ENCODE measurements at places on chromosomes 7 and 10.

DNA sequence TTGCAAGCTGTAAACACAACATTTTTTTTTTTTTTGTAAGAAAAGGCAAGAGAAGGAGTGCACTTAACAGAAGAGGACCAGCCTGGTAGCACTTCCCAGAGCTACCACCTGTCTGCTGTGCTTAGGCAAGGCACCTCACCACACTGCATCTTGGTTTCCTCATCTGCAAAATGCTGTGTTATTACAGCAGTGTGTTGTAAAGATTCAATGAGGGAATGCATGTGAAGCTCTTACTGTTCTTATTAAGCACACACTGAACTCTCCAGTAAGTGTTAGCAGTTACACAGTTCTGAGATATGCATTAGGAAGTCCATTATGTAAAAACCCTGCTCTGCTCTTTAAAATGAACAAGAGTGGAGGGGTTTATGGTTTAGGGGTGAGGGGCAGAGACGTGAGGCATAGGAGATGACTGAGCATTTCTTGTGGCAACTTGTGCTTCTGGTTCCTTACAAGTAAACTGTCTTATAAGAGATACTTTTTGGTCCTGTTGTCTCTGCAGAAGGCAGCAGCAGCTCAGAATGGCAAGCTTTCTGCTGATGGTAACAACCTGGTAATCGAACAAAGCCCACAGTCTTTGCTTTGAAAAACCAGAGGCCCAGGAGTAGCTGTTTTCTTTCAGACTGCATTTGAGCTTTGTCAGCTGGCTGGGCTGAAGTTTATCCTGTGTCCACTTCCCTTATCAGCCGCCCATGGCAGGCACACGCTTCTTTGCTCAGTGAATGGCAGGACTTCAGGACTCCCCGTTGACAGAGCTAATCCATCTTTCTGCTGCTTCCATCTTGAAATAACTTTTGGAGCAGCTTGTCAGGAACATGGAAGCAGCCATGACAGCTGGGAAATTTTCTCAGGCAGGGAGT is 98.8 kb upstream of the BMPER start:
- DNase-seq, result no peak

DNA sequence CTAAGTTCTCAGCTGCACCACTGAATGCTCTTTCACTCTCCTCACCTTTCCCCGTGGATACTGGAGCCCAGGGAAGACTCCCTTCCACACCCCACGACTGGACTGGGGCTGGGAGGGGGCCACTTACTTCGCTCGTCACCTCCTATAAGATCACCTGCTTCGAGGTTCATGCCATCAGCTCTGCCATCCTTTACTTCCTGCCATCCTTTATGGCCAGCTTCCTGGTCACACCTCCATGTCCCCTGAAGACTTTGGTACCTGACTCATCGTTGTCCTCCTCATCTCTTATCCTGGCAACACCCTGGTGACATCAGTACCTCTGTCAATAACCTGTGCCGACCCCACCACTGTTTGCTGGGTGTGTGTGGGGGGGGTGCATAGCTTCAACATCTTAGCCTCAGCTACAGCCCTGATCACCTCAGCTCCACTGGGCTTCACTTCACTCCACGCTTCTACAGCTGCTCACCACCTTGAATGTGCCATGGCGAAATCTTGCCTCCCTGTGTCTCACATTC is 8.7 kb upstream of the VDAC2 start:
- no peak for DNase-seq

GRCh38 chr7:111172564-111173257 is 81.8 kb downstream of the LRRN3 start:
- DNase-seq, result no peak

DNA sequence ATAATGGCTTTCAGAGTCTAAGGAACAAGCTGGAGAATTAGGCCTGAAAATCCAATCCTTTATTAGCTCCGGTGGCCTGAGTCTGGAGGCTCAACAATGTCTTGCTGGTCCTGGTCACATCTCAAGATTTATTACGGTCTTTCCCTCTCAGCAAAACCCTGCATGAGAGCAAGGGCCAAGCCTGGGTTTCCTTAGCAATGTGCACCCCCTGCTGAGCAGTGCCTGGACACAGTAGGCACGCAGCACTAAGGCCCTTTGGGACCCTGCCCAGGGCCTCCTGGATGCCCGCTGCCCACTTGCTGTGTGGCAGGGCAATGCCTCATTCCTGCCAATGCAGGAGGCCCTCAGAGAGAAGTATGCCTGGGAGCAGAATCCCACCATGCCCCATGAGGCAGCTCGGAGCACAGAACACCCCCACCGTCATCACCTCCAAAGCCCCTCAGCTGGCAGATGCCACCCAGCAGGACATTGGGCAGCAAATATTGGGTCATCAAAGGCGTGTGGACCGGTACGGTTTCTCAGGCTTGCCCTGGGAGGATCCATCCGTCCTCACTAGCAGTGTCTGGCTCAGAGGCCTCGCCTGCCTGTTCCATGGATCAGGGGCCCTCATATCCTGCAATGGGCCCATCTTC is 156.4 kb downstream of the OAT start:
- no peak for DNase-seq

GRCh38 chr7:101681170-101682007 is 52.3 kb upstream of the MYL10 start:
- peak; percentile 33 for DNase-seq

DNA sequence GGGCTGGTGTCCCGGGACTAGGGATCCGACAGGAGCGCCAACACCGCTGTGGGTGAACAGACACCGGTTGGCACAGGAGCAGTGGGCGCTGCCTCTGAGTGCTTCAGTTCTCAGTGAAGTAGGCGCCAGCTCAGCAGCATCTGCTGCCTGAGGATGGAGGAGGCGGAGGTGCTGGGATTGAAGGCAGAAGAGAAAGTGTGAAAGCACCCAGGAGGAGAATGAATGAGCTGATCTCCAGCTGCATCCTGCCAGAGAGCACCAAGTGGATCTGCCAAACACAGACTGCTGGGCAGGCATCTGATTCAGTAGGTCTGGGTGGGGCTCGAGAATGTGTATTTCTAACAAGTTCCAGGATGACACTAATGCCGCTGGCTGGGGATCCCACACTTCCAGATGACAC is 74.5 kb downstream of the LANCL2 start:
- DNase-seq, result no peak

GRCh38 chr7:8117195-8117594 is 144.8 kb downstream of the ICA1 start:
- DNase-seq, result no peak

- no peak for DNase-seq
Measured at GRCh38 chr7:54722026-54722425, 37.0 kb downstream of the SEC61G start.

- no peak for DNase-seq
Measured at GRCh38 chr7:134737566-134738345, 41.7 kb upstream of the CALD1 start.

- no peak for DNase-seq
Measured at GRCh38 chr10:22599048-22599561, 115.3 kb downstream of the PIP4K2A start.

- DNase-seq, result no peak
Measured at GRCh38 chr7:28516390-28517172, 104.3 kb downstream of the CREB5 start.

DNA sequence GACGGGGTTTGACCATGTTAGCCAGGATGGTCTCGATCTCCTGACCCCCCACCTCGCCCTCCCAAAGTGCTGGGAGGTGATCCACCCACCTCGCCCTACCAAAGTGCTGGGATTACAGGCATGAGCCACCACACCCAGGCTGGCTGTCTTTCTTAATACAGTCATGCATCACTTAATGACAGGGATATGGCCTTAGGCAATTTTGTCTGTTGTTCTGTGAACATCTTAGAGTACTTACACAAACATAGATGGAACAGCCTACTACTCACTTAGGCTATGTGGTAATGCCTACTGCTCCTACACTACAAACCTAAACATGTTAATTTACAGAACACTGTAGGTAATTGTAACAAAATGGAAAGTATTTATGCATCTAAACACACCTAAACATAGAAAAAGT is 106.6 kb upstream of the KCNMA1 start:
- no peak for DNase-seq

DNA sequence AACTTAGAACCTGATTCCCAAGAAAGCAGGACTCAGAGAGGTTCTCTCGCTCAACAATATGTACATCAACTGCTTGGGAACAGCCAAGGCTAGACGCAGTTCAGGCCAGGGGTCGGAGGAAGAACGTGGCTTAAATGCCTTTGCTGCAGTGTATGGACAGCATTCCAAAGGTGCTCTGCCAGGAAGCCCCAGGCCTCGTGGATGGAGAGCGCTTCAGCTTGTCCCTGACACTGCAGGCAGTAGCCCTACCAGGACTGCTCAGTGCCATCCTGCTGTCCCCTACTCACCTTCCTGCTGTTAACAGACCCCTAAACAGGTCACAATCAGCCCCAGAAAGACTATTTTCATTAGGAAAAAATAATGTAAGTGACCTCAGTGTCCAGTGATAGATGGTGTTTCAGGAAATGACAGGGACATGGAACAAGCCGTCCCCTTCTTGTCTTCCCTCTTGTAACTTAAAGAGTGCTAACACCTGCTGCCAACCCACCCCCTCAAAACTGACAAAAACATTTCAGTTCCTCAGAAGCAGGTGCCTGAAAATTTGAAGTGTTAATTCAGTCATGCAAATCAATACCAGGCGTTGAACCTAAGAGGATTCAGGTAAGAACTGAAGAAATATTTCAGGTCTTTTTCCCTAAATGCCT is 16.5 kb downstream of the CREB3L2 start:
- no peak for DNase-seq

GRCh38 chr7:36348256-36348655 is 41.4 kb upstream of the ANLN start:
- DNase-seq, result no peak

- DNase-seq, result no peak
Measured at GRCh38 chr10:22832066-22832602, 95.7 kb upstream of the ARMC3 start.

DNA sequence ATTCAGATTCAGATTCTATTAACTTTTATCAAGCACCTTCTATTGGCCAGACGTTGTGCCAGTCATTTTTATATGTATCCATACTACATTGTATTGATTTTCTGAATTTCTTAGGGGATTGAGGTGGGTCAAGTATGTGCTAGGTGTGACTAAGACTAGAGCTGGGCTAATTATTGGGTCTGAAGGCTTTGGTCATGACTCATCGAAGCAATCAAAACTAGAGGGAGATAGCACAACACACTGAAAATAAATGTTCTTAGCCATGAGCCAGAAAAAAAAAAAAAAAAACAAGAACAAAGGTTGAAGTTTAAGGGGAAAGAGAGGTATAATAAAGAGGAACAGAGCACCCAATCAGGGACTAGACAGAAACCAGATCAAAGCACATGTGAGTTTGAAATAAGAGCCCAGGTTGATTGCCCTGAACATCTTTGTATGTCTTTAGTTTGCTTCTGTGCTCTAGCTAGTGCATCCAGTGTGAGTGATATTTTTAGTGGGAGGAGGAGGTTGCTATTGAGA is 171.6 kb upstream of the FOXP2 start:
- no peak for DNase-seq

DNA sequence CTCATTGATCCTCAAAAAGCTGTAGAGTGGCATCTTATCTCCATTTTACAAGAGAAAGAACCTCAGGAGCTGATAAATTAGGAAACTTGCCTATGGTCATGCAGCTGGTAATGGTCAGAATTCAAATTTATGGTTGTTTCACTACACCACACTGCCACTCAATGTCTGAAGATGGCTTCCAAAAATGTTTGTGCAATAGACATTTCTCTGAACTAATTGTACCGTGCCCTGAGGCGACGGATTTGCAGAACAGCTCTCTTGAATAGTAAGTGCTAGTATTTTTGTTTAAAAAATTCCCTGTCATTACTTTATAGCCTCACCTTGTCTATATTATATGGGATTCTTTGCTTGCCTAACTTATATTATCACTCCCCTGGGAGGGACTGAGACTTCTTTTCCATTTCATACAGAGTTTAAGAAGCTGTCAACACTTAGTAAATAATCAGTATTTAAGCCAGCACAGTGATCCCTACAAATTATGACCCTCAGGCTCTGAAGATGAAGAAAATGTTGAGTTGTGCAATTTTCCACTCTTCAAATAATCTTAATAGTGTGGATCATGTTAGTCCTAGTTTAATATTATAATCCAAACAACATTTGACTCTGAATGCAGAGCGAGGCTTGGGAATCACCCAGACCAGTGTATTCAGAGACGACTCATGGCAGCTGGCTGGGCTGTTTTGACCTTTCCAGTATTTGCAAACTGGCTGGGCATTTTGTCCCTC is 346.6 kb downstream of the PTEN start:
- no peak for DNase-seq
